ENCODE measurements at places on chromosomes 7 and 10.
A peak's percentile ranks its signal among the peaks of the same experiment; 100 is the strongest.

- DNase-seq = no peak
Measured at GRCh38 chr10:67487199-67487598, 208.8 kb downstream of the CTNNA3 start.

DNA sequence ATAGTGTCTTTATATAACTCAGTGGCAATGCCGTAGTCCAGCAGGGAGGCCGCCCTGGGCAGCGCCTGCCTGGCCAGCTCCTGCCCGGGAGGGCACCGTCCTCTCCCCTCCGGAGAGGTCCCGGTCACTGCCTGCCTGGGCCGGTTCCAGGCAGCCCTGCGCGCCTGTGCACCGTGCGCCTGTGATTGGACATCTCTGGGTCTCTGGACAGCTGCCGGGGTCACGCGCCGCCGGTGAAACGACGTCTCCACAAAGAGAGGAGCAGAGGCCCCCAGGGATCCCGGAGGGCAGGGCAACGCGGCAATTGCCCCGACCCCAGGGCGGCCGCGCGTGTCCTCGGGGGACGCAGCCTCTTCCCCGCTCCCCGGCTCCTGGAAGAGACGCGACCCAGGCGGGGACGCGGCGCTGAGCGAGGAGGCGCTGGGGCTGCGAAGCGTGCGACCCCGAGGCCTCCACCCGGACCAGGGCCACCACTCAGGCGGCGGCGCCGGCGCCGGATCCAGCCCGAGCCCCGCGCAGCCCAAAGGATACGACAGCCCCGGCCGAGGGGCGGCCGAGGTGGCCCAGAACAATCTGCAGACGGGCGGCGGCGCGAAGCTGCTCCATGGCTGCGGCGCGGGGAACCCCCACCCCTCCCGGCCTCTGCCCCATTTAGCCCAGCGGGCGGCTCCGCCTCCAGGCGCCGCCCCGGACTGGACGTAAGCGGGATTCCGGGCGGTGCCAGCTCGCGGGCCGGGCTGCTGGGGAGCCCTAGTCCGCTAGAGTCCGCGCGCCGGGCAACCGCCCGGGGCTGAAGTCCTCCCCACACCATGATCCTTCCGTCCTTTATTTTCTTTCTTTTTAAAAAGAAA lies at the start of gene PHYH:
Gene PHYH (minus strand): TSS at position 628 of the 851 bp plus-strand sequence. CDS start 22 bp downstream, at position 606.
- DNase-seq = peak; percentile 72

- peak; percentile 81 for DNase-seq
Measured at GRCh38 chr10:3783682-3784432, 1.2 kb downstream of the KLF6 start.

GRCh38 chr7:126856691-126857291 lies 395.9 kb downstream of the GRM8 start:
- DNase-seq = no peak

- no peak for DNase-seq
Measured at GRCh38 chr10:117324367-117324766, 50.9 kb downstream of the PDZD8 start.

DNA sequence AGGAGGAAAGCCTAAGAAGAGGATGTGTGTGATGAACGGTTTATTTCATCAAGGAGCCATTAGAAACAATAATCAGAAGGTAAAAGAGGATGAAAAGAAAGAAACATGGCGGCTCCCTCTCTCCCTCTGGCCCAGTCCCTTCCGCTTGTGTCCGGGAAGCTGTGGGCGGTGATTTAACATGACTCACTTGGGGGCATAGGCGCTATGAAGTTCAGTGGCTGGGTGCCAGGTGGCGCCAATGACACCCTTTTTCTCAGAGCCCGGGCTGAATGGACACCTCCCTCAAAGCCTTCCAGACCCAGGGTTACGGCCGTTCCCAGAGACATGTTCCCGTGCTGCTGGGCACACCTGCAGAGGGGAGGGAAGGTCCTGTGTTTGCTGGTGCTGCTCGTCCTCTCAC lies 244.0 kb downstream of the SKAP2 start:
- DNase-seq = no peak

GRCh38 chr7:5481241-5482019 lies 57.8 kb upstream of the TNRC18 start:
- no peak for DNase-seq

- no peak for DNase-seq
Measured at GRCh38 chr7:129690701-129691100, 79.2 kb downstream of the NRF1 start.

DNA sequence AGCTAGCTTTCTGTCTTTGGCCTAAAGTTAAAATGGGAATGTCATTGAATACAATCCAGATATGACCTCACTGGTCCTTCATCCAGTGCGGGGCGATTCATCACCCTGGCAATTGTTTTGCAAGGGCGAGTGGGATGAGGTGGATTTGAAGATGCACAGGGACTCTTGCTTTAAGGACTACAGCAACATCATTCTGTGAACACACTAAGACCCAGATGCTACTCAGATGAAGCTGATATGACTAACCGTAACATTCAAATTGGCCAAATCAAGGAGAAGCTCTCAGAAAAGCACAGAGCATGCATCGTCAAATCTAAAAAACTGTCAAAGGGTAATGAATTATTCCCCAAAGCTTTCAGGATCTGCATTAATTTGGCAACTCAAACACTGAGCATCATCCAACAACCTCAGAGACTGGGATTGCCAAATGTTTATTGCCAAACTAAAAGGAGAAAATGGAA lies 12.8 kb downstream of the CPA1 start:
- DNase-seq = peak; percentile 82

- peak; percentile 34 for DNase-seq
Measured at GRCh38 chr10:78817361-78817760, 251.4 kb upstream of the ZMIZ1 start.

DNA sequence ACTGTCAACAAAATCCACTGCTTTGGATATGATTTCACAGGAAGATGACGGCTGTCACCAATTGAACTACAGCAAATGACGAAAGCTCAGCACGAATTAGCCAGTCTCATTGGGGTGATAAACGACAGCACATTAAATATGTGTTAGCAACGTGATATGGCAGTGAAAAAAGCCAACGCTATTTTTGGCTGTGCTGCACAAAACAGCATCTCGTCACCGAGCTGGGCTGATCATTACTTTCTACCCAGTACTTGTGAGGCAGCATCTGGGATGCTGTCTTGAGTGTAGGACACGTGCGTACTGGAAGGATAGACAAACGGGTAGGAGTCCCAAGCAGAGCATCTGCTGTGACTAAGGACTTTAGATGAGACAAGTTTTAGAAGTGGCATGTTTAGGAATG lies 138.3 kb downstream of the EXOC4 start:
- no peak for DNase-seq

- DNase-seq = peak; percentile 80
Measured at GRCh38 chr7:46178661-46179060, 257.6 kb upstream of the IGFBP3 start.

GRCh38 chr10:123999956-124000615 lies 93.3 kb downstream of the CHST15 start:
- no peak for DNase-seq

DNA sequence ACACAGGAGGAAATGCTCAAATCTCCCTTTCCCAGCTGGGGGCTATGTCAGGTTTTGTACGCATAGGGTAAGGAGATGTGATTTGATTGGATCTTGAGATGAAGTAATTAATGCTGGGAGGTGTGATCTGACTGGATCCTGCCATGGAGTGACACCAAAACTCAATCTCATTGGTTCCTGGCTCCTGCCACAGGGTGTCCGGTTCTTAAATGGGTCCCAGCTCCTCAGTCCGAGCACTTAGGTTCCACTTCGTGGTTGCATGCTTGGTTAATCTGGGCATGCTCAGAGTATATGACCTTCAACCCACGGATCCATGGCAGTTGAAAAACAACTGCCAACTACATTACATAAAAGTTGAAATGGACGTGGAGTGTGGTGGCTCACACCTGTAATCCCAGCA lies 3.1 kb upstream of the ZNF12 start:
- no peak for DNase-seq

GRCh38 chr7:104657134-104657533 lies 328.7 kb downstream of the LHFPL3 start:
- DNase-seq = no peak

GRCh38 chr7:93016681-93017381 lies 100.9 kb downstream of the SAMD9 start:
- DNase-seq = peak; percentile 63

DNA sequence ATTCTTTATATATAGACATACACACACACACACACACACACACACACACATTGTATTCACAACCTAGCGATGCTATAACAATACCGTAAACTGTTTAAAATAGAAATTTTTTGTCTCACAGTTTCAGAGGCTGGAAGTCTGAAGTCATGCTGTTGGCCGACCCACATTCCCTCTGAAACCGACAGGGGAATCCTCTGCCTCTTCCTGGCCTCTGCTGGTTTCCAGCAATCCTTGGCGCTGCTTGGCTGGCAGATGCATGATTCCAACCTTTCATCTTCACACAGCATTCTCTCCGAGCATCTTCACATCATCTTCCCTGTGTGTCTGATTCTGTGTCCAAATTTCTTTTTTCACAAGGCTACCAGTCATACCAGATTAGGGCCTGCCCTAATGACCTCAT lies 94.8 kb downstream of the CCDC71L start:
- no peak for DNase-seq

- no peak for DNase-seq
Measured at GRCh38 chr7:139772873-139773272, 4.9 kb downstream of the HIPK2 start.

DNA sequence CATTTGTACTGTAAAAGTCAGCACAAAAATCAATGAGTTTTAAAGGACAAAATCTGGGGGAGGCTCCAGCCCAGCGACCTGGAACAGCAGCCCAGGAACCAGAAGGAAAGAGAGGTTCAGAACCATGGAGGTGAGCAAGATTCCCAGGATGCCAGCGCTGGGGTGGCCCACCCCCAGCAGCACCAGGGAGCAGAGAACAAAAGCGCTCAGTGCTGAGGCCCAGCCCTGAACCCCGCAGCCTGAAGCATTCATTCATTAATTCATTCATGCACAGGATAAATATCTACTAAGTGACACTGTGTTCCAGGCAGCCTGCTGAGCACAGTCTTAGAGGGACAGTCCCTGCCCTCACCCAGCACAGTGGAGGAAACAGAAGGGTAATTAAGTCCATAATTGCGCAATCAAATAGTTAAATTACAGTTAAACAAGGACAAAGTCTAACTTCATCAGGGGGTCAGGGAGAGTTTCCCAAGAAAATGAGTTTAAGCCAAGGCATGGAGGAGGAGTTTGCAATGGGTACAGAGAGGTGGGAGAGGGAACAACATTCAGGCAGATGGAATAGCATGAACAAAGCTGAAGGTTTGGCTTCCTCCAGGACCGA lies 202.3 kb downstream of the GRID1 start:
- DNase-seq = no peak

- no peak for DNase-seq
Measured at GRCh38 chr7:23912065-23912464, 202.0 kb downstream of the STK31 start.

DNA sequence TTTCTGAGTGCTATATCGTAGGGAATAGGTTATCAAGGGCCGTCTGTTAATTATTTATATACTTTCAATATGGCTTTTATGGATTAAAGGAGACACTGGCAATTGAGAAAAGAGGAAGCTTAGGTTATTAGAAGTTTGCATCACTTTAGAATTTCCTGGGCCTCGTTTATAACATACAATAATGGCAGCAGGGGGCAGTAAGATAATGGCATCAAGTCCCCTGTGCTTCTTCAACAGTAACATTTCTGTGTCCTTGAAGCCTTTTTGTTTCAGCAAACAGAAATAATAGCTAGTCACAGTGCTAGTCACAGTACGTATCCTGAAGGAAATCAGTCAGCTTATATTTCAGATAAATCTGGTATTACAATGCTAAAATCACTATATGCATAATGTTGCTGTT lies 41.9 kb downstream of the SPAM1 start:
- no peak for DNase-seq

- DNase-seq = no peak
Measured at GRCh38 chr7:26912338-26912737, 47.9 kb upstream of the SKAP2 start.

DNA sequence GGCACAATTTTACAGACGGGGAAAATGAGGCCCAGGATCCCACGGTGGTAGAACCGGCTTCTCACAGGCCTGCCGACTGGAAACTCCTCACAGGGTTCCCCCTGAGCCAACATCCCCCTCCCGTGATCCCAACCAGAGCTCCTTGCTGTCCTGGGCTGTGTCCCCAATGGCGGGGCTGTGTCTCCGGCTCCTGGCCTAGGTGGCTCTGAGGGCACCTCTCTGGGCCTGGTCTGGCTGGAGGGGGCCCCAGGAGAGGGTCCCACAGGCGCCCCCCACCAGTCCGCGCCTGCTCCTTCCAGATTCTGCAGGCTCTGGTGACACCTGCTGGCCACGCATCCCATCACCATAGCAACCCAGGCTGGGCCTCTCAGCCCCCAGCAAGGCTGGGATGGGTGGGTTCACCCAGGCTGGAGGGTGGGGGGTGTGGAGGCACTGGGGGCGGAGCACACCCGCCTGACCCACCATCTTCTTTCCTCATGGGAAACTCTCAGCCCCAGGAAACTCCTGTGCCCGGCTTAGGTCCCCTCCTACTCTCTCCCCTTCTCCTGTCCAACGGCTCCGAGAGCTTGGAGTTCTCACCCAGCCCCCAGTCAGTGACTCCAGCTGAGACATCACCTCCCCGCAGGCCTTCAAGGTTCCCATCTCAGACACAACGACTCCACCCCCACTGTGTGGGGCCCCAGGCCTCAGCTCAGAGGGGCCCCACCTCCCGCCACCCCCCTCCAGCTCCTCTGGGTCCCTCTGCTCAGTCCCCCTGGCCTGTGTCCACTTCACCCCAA lies 27.1 kb upstream of the TNRC18 start:
- peak; percentile 48 for DNase-seq

DNA sequence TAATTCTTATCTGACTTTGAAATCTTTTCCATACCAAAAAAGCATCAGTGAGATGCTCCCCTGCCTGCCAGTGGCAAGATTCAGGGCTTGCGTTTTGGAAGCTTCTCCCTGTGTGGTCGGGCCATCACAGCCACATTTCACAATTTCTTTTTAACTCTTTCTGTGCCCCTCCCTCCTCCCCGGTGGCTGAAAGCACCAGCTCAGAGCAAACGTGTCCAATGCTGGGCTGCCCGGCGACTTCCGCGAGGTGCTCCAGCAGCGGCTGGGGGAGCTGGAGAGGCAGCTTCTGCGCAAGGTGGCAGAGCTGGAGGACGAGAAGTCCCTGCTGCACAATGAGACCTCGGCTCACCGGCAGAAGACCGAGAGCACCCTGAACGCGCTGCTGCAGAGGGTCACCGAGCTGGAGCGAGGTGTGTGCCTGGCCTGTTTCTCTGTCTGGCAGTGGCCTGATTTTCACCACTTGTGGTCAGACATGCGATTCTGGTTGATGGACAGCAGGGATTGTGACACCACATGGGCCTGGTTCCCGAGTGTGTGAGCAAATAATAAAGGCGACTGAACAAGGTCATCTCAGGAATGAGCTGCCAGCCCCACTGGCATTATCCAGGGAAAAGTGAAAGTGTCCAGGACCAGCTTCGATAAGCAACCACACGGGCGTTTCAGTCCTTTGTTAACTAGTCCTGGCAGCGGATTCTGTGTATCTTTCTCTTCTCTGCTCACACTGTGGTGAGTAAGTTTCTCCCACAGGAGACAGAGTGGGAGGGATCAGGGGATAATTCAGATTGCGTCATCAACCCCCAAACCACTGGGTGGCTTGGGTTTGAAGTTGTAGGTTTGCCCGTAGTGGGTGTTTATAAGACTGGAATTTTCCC lies 2.6 kb downstream of the NPTX2 start:
- DNase-seq = peak; percentile 36

All from fibroblast of upper back skin (primary cell).